ENCODE measurements at places on chromosomes 5 and 9. TPM values are rescaled to one million over a fixed set of nuclear protein-coding genes. Genes with fewer than 3 reads are reported as not detected.

DNA sequence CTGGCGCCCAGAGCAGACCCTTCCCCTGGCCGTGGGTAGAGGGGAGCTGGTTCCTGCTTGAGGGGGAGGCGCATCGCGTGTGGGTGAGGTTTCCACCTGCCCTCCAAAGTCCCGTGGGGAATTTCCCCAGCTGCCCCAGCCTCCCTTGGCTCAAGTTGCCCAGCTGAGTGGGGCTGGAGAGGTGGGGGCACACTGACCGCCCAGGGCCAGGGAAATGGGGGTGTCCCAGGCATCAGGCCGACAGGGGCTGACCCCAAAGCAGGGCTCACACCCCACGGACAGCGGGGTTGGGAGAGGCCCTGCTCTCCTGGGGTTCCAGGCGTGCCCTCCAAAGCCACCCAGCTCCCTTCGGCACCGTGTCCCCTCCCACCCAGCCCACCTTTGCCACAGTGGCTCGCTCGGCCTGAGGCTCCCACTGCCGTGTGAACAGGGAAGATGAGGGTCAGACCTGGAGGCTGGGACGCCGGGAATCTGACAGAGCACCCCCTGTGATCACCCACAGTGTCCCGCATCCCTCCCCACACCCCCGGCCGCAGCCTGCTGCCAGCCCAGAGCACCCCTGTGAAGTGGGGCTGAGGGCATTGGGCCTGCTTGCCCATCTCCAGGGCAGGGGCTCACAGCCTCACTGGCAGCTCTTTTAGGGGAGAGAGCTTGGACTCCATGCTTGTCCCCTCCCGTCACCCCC is 933 bp upstream of the EGFL7 start:
- H3K4me3 ChIP-seq, result no peak overlapping the region
- H3K27me3 ChIP-seq, result no peaks in the 10 kb centered on the region
- DNase-seq, result no peak

GRCh38 chr9:77304543-77304942 is 127.2 kb downstream of the VPS13A start:
- H3K4me3 ChIP-seq, result no peak overlapping the region
- no peak for DNase-seq
- H3K36me3 ChIP-seq, result no peaks in the 10 kb centered on the region
- H3K27me3 ChIP-seq, result no peaks in the 10 kb centered on the region
- no peaks in the 10 kb centered on the region for H3K4me1 ChIP-seq
- no peak overlapping the region for H3K27ac ChIP-seq

- no peaks in the 10 kb centered on the region for H3K27me3 ChIP-seq
- no peak overlapping the region for H3K27ac ChIP-seq
- H3K4me3 ChIP-seq, result no peak overlapping the region
- no peaks in the 10 kb centered on the region for H3K36me3 ChIP-seq
- DNase-seq, result no peak
Measured at GRCh38 chr5:153860195-153860886, 178.4 kb downstream of the FAM114A2 start.

Gene SLC25A2
- total RNA-seq, result 1.6 TPM

Gene CYLC2
- total RNA-seq, result not detected
